ENCODE measurements at places on chromosomes 11 and 22.

GRCh38 chr22:30920407-30920806 lies 48.2 kb downstream of the MORC2 start:
- no peak for DNase-seq

- DNase-seq = no peak
Observed at GRCh38 chr22:41911001-41911611, 3.8 kb downstream of the SHISA8 start.

DNA sequence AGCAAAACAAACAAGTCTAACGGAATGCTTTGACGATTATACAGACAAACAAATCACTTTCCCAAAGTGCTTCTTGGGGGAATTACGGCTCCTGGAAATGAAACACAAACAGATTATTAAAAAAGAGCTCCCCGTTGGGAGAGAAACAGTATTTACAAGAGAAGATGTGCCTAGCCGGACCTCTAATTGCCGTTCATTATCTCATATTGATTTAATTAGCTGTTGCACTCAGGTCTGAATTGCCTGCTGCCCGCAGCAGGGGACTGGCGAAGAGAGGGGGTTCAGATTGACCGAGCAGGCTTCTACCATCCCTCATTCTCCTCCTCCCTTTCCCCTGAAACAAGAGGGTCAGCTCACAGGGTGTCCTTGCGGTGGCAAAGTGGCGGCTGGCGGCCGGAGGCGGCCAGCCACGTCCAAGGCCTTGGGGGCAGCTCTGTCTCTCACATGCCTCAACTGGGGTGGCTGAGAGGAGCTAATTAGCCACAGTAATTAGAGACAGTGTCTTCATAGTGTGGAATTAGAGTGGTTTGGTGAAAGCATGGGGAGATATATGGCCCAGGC lies 295.1 kb downstream of the MIAT start:
- no peak for DNase-seq

DNA sequence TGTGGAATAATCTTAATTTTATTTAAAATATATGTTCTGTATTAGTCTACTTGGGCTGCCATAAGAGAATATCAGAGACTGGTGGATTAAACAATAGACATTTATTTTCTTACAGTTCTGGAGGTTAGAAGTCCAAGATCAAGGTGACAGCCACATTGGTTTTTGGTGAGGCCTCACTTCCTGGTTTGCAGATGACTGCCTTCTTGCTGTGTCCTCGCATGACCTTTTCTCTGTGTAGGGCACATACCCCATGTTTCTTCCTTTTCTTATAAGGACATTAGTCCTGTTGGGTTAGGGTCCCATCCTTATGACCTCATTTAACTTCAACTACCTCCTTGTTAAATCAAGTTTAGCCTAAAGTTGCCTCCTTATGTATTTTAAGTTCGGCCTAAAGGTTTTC lies 202.7 kb upstream of the MPPED2 start:
- DNase-seq = no peak

GRCh38 chr11:74147199-74147929 lies 23.4 kb downstream of the C2CD3 start:
- DNase-seq = no peak

- no peak for DNase-seq
Observed at GRCh38 chr11:68525930-68526329, 65.4 kb downstream of the PPP6R3 start.

DNA sequence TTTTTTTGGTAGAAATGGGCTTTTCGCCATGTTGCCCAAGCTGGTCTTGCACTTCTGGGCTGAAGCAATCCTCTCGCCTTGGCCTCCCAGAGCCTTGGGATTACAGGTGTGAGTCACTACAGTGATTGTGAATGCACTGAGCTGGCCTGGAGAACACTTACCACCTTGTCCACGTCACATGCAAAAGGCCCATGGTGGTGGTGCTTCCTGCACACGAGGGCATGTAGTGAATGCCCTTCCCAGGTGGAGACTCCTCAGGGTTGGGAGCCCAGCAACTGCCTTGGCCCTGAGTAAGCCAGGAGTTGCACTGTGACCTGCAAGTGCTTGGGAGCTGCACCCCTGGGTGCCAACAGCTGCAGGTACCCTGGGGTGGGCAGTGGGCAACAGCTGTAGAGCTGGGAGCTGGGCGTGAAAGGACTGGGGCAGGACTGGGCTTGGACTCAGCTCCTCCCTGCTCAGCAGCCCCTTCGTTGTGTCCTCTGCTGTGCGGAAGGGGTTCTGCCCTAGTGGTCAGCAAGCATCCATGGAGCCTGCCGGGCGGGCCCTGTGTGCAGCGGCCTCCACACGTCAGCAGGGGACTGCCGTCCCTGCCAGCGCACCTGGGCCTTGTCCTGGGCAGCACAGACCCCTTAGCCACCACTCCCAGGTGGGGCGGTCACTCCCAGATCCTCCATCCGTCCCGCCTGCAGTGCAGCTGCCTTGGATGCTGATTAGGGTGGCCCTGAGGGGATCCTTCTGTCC lies 9.3 kb upstream of the ADORA2A start:
- no peak for DNase-seq

GRCh38 chr22:17629173-17629489 lies 582 bp upstream of the ATP6V1E1 start:
- DNase-seq = no peak

DNA sequence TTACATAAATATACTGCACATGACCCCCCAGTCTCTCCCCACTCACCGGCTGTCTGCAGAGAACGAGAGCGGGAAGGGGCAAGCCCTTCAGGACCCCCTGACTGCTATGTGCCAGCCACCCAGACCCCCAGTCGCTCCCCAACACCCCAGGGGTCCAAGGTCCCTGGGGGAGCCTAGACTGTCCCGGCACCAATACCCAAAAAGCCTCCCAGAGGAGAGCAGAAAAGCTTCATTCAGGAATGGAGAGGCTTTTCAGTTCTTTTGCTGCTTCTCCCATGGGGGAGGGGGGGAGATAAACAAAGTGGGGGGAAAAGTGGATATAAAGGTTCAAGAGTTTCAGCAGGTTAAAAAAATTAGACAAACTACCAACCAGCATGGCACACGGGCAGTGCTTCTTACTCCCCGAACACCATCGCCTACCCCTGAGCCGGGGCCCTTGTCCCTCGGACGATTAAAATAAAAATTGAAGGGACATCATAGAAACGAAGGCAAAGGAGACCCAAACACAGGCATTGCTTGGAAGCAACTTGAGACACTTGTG lies 1.3 kb downstream of the CSNK1E start:
- no peak for DNase-seq

DNA sequence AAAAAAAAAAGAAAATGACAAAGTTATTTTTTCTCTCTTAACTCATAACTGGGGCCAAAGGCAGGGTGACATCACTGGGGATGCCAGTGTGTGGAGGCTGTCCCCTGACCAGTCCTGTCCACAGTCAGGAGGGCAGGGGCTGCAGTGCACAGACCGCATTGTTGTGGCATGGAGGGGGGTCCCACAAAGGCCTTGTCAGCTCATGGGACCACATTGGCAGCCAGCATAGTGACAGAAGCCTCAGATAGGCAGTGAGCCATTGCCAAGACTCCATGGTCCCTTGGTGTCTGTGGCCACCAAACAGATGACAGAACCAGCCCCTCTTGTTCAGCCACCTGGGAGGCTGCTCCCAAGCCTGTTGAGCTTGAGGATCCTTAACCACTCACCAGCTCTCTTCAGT lies 4.1 kb downstream of the TMEM80 start:
- DNase-seq = no peak

DNA sequence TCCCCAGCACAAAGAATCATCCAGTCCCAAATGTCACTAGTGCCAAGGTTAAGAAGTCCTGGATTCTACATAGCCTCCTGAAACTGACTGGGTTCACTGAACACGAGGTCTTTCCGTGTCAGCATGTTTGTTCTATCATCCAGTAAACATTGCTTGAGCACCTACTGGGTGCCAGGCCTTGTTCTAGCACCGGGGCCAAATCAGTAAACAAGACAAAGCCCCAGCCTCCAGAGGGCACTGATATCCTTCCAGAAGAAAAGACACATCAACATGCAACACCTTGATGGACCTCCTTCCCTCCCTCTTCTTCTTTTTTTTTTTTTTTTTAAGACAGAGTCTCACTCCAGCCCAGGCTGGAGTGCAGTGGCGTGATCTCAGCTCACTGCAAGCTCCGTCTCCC lies 26.9 kb downstream of the TPST2 start:
- no peak for DNase-seq

DNA sequence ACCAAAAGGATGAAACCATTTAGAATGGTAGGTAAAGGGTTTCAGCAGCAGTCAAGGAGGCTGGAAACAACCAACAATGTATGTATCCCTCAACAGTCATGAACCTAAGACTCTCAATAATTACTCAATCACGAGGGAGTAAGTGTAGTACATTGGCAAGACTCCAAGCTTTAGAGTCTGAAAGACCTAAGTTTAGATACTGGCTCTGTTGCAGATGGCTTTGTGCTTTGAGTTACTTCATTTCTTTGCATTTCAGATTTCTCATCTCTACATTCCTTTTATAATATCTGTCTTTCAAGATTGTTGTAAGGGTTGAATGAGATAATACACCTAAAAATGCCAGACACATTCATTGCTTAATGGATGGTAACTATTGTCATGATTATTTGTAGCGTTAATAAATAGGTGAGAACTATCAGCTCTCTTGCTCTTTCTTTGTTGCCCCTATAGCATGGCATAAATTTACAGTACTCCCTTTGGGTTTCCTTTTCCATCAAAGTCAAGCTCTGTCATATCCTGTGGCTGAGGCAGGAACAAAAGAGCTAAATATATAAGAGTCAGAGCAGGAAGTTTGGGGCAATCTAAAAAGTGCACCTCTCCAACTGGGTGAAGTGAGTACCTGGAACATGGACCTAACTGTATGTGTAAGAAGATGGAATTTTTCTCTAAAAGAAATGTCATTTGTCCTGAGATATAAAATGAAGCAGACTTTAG lies 228.2 kb upstream of the ZC3H12C start:
- DNase-seq = no peak

DNA sequence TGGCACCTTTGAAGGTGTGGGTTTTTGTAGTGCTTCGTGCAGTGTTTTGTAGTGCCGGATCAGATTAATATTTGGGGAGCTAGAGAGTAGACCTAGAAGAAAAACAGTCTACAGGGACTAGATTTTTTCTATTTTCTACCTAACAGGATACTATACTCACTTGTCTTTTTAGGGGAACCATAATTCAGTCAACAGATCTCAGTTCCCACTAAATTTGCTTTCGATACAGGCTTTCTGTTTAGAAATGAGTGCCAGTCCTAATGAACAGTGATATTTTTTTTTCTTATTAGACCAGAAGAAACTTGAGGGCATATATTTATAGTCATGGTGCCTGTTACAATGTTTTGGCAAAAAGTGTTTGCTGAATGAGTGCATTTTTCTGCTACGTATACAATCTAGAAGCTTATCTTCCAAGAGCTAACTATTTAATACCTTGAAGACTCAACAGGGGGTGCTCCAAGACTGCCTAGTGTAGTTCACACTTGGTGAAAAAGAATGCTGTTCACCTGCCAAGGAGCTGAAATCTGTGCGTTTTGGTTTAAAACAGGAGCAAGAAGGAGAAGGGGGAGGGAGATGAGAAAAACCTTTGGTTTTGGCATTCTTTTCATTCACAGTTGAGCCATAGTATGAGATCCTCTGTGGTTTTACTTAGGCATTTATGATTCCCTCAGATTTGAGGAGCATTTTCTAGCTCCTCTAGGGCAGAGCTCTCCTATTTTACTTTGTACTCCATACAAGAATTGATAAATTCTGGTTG lies 44.9 kb upstream of the VSTM5 start:
- DNase-seq = peak; percentile 26

DNA sequence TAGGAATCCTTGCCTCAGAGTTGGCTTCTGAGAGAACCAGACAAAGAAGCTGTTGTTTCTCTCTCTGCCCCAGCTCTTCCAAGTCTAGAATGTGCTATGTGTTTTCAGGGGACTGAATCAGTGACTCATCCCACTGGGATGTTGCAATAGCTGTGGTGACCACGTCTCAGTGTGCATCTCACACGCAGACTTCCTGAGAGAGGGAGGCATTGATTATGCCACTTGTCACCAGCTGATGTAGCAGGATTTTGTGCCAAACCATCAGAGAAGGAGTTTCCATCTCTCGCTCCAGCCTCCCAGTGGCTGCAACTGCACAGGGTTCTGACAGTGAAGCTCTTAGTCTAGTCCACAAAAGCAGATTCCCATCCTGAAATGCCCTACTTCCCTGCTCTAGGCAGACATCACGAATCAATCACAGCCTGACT lies 455.8 kb downstream of the MIAT start:
- no peak for DNase-seq

GRCh38 chr22:49232319-49233067 lies 595.2 kb downstream of the BRD1 start:
- no peak for DNase-seq

DNA sequence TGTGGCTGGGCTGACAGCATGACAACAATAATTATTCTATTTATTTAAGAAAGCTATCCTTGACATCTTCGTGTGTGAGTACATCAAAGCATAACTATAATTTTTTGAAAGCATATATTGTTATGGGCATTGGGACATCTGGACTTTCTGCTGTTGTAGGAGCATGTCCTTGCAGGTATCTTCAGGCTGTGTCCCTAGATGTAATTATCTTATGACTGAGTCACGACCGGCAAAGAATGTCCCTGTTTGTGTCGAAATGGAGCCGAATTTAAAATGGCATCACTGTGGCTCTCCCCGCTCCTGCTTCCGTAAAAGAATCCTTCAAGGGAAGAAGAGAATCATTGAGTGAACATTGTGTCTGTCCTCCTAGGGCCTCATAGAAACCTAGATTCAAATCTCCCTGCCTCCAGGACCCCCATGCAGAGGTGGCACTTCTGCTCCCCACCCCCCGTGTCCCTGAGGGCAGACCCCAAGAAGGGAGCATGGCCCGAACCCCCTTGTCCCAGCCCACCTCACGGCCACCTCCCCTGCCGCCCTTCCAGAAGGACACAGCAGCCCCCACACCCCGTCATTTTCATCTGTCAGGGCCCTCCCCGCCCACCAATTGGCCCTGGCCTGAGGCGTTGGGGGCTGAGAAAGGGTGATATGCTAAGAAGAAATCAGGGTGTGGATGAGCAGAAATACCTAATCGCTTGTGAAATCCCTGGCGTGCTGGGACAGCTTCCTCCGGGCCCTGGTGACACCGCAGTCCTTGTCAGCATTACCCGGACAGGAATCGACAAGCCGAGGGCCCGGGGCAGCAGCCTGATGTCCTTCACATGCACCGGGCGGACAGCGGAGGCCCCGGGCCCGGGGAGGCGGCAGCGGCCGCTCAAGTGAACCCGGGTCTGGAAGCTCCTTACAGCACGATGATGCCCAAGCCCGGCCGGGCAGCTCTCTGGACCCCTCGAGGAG lies 48.6 kb upstream of the SLC22A12 start:
- no peak for DNase-seq

GRCh38 chr11:94739331-94739730 lies 28.8 kb upstream of the AMOTL1 start:
- DNase-seq = no peak

- DNase-seq = peak; percentile 70
Observed at GRCh38 chr11:74397501-74398243, 561 bp downstream of the PGM2L1 start.

GRCh38 chr11:1084561-1085439 lies 10.1 kb downstream of the MUC2 start:
- no peak for DNase-seq
